Activated T-helper 1 cell treated with anti-CD3 and anti-CD28 coated beads, Interleukin-2, amount 50 U/mL, for 16 hours (primary cell): ENCODE measurements at places on chromosomes 4 and X.

- no peak for DNase-seq
These were observed 35.9 kb upstream of the GRPEL1 start for GRCh38 chr4:7103607-7104365.

GRCh38 chr4:88101165-88101564 lies 57.3 kb downstream of the ABCG2 start:
- no peak for DNase-seq

- no peak for DNase-seq
These were observed 104.6 kb upstream of the PRKG2 start for GRCh38 chr4:81319657-81320056.

DNA sequence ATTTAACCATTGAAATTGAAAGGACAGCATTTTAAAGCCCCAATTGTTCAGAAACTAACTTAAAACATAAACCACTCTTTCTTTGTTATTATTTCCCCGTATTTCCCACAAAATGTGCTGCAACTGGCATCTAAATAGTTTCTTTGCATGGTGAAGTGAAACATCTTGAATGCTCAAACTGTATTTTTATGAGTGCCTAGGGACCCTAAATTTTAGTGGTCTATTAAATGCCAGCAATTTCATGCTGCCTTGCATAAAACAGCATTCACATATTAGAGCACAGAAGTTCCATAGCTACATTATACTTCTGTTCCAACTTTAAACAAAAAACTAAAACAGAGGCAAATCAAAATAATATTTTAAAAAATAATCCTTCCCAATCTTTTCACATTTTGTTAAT lies 5.4 kb downstream of the RAB28 start:
- DNase-seq: no peak

DNA sequence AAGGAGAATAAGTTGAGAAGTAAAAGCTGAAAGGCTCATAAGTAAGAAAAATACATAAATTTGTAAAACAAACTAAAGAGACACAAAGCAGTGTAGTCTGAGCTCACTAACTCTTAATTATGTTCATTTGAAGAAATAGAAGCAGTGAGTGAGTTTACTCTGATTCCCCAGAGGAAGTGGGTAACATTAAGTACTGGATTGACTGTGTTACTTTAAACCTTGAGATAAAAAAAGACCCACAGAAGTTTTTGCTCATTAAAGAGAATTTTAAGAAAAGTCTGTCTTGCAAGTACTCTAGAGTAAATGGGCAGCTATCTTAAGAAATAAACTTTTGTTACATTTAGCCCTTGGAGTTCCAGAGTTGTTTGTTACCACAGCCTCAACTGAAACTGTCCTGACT lies 2466.9 kb downstream of the PCDH7 start:
- DNase-seq: no peak

DNA sequence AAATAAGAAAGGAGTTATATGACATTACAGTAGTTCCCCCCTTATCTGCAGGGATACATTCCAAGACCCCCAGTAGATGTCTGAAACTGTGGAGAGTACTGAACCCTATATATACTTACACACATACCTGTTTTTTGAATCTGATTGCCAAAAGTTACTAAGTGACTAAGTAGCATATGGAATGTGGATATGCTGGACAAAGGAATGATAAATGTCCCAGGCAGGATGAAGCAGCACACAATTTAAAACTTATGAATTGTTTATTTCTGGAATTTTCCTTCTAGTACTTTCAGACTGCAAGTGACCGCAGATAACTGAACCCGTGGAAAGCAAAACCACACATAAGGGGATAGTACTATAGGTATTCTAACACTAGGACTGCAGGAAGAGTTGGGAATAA lies 22.7 kb downstream of the UGDH start:
- DNase-seq: no peak

DNA sequence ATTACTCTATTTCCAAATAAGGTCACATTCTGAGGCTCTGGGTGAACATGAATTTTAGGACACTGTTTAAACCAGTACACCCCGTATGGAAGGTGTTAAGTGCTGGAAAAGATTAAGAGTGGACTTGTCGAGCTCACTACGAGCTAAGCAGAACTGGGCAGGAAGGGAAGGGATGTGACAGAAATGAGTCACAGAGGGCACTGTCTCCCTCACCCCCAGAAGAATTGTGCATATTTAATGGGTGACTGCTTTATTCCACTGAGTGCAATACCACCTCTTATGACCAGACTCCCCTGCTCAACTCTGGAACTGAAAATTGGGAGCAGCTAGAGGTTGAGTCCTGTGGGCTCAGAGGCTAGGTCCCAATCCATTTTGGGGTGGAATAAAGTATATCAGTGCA lies 187.4 kb upstream of the RPS6KA3 start:
- DNase-seq: no peak

GRCh38 chr4:76095568-76095967 lies 21.1 kb downstream of the ART3 start:
- DNase-seq: no peak

GRCh38 chr4:7853271-7853670 lies 86.4 kb downstream of the AFAP1 start:
- DNase-seq: no peak

DNA sequence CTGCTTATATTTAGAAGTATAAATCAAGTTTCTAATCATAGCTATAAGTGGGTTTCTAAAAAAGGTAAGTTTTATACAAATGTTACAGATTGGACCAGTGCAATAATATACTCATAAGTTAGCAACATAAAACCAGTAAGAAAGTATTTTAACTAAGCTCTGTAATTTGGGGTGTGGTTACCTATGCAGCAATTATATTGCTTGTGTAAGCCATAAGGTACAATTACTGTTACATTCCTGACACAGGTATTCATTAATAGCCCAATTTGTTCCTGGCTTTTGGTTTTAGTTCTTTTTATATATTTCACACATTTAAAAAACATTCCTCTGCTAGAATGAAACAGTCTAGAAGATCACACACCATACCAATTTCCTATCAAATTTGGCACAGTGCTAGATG lies 115.1 kb downstream of the FRYL start:
- no peak for DNase-seq

- DNase-seq: no peak
These were observed 30.5 kb downstream of the FGF2 start for GRCh38 chr4:122857160-122857559.

- no peak for DNase-seq
These were observed 139.1 kb downstream of the KLHL13 start for GRCh38 chrX:117977526-117977925.

DNA sequence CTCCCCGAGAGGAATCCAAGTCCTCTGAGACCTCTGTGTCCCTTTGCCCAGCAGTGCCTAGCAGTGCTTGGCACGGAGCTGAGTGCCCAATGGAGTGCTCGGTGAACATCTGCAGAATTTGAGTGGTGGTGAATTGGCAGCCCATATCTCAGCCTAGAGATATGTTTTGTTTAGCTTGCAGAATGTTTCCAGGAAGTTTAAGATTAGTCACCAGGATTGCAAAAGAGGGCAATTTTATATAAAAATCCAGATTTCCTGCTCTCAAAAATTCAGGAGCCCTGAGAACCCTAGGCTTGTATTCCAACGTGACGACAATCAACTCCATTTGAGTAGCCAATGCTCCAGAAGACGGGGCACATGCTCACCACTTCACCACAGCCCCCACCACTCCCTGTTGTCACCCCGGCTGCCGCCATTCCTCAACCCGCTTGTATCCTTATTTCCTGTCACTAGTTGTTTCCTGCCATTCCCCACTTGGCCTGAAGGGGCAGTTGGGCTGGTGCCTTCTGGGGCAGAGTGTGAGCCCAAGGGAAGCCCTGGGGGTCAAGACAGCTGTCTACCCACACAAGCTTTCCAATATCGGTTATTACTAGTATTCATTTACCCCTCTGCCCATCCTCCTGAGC lies 116.9 kb downstream of the EFNB1 start:
- no peak for DNase-seq

DNA sequence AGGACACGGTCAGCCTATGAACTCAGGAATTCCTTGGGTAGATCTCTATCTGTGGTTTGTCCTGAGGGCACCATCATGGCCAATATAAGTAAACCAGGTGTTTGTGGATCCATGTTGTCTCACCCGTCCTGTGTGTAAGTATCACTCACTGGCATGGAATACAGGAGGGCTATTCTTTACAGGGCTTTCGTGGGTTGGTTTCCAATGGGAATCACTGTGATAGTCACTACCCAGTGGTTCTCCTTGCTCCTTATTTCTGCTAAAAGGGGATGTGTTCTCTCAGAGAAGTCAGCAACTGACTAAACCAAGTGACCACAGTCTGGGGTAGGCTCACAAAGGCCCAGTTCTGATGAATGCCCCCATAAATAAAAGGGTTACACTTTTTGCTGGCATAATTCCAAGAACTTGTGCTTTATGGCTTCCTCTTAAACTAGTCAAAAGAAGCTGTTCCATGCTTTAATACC lies 236.7 kb upstream of the JADE1 start:
- no peak for DNase-seq

DNA sequence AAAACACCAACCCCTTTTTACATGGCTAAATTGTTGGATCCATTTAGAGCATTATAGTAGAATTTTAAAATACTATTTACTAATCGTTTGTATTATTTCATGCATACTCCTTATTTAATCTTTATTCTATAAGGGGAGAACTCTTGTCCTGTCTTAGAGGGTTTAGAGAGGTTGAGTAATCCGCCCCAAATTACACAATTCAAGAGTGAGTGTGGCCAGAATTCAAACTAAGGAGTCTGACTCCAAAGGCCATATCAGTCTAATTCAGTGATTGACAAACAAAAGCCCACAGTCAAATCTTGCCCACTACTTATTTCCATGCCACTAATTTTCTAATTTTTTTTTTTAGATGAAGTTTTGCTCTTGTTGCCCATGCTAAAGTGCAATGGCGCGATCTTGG lies 33.7 kb upstream of the NEIL3 start:
- no peak for DNase-seq

- DNase-seq: no peak
These were observed 58.9 kb downstream of the HOPX start for GRCh38 chr4:56622176-56622575.

GRCh38 chrX:17860179-17860780 lies 818 bp downstream of the RAI2 start:
- DNase-seq: no peak

DNA sequence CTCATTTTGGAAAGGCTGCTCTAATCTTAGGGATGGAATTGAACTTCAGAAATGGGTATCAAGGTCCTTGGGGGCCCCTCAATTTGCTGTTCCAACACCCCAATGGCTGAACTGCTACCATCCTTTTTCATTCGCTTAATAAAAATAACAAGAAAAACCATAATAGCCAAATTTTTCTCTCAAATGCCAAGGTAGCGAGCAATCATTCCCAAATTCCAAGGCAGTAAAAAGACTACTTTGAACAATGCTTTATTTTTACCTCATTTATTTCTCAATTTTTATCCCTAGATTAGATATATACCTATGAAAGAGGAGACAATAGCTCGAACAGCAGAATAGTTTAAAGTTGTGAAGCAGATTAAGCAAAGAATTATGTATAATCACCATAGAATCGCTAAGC lies 323.4 kb upstream of the SLC7A11 start:
- no peak for DNase-seq

GRCh38 chrX:40169193-40170101 lies 71.7 kb upstream of the BCOR start:
- DNase-seq: no peak

- no peak for DNase-seq
These were observed 456.4 kb upstream of the HTR2C start for GRCh38 chrX:114127411-114128025.

GRCh38 chr4:187362937-187363857 lies 632.4 kb upstream of the ZFP42 start:
- DNase-seq: no peak

- no peak for DNase-seq
These were observed 8.4 kb upstream of the NWD2 start for GRCh38 chr4:37236165-37236564.

- no peak for DNase-seq
These were observed 86.7 kb upstream of the TECRL start for GRCh38 chr4:64495946-64496345.

DNA sequence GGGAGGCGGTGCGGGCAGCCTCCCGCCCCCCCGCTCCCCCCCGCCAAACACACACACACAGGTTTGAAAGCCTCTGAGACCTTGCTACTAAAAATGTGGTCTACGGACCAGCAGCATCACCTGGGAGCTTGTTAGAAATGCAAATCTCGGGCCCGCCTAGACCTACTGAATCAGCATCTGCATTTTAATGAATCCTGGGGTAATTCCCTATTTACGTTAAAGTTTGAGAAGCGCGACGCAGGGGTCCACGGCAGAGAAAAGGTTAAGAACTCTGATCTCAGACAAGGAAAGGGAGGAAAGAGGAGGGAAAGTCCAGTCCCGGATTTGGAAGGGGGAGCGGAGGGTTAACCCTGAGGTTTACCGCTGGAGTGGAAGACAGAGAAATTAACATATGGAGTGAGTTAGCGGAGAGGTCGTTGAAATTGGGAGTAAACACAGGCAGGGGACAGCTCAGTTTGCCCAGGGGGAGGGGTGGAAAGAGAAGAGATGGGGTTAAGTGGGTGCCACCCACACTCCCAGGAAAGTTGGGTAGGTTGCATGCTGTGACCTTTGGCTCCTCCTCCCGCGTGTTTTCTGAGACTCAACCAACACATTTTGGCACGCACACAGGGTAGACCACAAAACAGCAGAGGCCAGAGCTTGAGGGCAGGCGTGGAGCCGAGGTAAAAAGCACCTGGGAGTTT lies 483.6 kb downstream of the BCOR start:
- DNase-seq: no peak

DNA sequence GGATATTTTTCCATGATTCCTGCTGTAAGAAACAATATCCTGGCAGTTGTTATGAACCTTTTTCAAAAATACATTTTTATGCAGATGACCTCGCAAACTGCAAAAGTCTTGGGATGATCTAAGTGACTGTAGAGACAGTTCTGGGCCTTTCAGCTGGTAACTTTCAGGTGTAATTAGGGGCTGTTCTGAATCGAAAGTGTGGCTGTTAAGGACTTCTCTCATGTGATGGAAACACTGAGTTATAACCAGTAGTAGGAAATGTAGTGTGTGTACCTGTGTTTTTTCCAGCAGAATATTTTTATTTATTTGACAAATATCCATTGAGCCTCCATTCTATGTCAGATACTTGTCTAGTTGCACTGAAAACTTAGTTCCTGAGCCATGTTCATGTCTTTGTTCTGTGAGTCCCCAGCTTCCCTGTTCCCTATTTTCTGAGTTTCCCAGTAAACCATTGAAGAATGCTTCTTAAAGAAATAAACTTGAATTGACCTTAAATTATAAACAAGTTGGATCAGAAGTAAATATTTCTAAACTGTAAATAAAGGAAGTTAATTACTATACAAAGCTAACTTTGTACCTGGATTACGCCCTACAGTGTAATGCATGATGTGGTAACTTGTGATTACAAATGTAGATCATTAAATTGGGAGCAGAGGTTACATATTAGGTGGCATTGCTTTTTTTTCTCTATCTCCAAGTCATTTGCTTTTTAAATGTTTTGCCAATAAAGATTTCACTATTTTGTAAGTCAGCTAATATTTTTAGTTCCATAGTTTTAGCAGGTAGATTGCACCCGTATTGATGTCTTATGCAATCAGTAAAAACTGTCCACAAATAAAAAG lies 33.7 kb upstream of the HPGD start:
- DNase-seq: no peak

- no peak for DNase-seq
These were observed 299.9 kb downstream of the UNC5C start for GRCh38 chr4:95248720-95249425.
